ENCODE measurements at places on chromosomes 13 and 19.

GRCh38 chr13:29439601-29440388 is 155.7 kb downstream of the SLC7A1 start:
- DNase-seq: no peak

DNA sequence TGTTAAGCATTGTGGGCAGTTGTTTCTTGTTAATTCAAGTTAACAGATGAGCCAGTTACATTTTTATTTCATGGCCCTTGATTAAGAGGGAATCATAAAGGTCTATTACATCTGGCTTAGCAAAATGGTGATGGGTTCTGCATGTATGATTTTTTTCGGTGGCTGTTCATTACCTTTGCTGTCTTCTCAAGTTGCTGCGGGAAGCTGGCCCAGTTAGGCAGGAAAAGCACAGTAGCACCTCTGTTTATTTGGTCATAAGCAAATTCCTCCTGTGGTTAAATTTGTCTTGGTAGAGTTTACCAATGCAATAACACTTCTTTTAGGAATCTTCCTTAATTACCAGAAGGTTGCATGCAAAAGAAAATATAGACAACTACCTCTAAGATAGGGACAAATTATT is 104.5 kb downstream of the FRY start:
- no peak for DNase-seq

DNA sequence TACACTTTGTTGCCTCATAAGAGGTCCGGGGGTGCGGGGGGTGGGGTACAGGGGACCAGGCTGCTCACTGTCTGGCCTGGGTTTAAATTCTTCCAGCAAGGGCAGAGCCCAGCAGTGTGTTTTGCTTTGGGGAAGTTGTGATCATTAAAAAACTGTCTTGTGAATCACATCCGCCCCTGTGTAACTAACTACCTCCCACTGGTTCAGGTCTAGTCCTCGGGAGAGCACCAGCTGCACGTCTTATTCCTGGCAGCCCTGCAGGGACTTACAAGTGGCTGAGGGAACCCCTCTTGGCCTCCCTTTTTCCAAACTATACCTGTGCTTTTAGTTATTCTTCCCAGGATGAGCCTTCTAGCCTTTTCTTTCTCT is 127.5 kb downstream of the SIPA1L3 start:
- DNase-seq: no peak

GRCh38 chr13:50320271-50320862 is 305.1 kb downstream of the KCNRG start:
- DNase-seq: no peak

DNA sequence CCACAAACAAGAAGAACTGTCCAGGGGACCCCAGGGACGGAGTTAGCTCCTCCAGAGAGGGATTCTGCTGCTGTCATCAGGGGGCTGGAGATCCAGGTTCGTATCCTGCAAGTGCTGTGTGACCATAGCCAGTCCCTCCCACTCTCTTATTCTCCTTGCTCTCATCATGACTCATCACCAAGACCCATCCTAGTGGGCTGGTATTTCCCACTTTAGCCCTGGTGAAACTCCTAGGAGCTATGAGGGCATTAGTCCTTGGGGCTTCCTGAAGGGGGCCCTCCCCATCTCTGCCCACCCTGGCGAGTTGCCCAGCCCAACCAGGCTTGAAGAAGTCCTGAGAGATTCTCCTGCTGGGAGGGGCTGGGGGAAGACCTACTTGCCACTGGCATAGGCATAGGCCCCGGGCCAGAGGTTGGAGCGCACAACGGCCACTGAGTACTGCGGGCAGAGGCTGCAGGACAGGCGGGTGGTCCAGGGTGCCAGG is 7.5 kb upstream of the DMWD start:
- no peak for DNase-seq

DNA sequence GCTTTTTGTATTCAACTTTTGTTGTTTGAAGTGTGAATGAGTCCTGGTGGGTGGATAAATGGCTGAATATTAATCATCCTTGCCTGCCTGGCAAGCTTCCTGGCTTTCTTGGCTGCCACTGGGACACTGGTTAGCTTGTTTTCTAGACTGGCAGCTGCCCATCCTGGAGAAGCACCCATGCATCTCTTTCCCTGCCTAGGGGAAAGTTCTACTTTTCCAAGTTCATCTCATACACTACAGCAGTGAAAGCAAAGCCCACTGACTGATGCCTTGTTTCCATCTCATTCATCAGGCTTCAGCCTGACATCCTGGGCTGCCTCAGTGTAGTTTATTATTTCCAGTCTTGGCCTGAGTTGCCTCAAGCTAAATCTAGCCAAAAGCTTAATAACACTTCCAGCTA is 244.8 kb downstream of the PCDH20 start:
- DNase-seq: no peak

DNA sequence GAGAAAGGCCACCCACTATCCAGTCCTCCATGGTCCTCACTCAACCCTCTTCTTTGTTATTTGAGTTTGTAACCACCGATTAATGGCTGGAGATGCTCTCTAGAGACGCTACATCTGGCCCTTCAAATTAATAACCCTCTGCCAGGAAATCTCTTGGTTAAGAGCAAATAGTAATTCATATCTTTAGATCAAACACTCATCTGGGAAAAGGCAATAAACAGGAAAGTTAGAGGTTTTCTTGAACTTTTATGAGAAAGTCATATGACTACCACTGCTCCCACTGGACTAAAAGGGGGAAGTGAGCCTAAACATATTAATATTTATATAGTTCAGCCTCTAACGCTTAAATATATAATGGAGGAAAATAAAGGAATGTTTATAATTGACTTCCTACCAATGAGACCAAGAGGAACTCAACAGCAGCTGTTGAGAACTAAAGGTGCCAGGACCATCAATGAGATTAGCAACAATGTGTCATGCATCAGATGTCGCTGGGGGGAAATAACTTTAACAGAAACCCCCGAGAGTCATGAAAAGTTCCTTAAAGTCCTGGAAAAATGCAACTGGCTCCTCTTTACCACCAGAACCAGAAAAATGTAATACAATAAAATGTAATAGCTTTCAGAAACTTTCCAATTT is 2.7 kb downstream of the TBC1D4 start:
- DNase-seq: no peak
